IPS DF 19.7 (cell line): ENCODE measurements at places on chromosomes 16 and 17.

- no peak for DNase-seq
Measured at GRCh38 chr16:80819988-80820387, 15.6 kb upstream of the CDYL2 start.

DNA sequence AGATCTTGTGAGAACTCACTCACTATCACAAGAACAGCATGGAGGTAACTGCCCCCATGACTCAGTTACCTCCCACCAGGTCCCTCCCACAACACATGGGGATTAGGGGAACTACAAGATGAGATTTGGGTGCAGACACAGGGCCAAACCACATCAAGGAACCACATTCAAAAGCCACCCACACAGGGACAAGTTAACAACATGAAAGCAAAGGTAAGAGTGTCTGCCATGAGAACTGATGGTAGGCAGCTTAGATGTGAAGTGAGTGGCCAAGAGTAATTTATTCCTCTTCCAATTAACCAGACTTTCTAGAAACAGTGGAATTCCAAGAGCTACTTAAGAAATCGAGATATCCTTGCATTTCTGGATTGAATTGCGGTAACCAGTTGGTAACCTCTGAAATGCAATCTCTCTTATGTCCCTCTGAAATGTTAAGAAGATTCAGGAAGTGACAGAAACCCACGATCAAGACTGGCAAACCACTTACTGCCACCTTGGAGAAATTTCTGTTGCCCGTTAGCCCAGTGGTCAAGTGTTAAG, 167.4 kb upstream of the CACNG5 start:
- no peak for DNase-seq

DNA sequence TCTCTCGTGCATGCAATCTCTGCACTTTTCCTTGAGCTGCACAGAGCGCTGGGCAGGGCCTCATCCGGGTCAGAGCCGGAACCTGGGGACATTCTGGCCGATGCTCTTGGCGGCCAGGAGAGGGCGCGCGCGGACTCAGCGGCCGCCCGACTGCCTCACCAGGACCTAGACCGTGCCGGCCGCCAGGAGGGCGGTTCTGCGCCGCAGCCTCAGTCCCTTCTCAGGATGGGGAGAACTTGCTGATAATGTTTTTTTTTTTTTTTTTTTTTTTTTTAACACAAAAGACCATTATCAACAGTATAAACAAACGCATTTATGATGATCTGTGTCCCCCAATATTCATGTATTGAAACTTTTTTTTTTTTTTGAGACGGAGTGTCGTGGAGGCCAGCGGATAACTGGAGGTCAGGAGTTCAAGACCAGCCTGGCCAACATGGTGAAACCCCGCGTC, 8.1 kb upstream of the FLYWCH2 start:
- no peak for DNase-seq

- DNase-seq, result no peak
Measured at GRCh38 chr16:79264237-79265109, 336.1 kb downstream of the MAF start.

- DNase-seq, result no peak
Measured at GRCh38 chr17:44587339-44587738, 30.1 kb downstream of the FZD2 start.

DNA sequence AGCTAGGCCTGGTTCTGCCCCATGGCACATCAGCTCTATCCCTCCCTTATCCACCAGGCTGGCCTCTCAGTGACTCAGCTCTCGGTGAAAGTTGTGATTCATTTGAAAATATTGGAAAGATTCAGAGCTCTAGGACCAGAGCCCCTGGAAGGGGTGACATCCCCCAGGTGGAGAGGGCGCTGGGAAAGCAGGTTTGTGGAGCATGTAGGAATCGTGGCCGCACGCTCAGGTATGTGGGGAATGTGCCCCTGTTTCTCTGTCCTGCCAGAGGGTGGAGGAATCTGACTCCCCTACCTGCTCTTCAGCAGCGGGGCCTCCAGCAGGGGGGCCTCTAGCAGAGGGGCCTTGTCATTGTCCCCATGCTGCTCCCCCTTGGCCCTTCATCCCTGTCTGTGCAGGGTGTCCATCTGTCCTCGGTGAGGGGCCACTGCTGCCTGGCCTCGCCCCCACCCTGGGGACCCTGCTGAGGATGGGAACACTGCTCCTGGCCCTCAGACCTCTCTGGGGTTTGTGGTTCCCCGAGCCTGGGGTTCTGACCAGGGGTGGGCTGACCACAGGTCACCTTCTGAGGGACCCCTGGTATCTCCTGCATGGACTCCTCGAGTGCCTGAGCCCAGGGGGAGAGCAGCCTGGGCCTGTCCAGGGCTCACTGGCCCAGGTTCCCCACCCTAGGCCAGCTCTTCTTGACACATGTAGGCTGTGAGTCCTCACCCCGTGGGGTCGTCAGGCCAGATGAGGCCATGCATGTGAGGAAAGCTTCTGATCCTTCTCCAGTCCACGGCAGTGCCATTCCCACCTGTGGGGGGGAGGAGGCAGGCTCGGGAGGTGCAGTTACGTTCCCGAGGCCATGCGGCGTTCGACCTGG, 47.5 kb downstream of the NT5M start:
- peak; percentile 15 for DNase-seq

DNA sequence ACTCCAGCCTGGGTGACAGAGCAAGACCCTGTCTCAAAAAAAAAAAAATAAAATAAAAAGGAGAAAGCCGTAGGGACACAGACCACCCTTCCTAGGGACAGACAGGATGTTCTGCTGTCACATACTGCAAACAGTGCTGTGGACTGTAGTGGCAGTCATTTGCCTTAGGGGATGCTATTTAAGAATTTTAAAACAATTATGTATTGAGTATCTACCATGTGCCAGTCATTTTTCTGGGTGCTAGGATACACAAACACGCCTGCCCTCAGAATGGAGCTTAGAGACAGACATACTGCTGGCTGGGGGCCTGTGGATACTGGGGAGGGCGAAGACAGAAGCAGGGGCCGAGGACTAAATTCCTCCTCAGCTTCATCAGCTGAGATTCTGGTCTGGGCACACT, 45.5 kb downstream of the MRC2 start:
- DNase-seq, result no peak

- DNase-seq, result no peak
Measured at GRCh38 chr17:82502207-82502606, 17.3 kb upstream of the FOXK2 start.

DNA sequence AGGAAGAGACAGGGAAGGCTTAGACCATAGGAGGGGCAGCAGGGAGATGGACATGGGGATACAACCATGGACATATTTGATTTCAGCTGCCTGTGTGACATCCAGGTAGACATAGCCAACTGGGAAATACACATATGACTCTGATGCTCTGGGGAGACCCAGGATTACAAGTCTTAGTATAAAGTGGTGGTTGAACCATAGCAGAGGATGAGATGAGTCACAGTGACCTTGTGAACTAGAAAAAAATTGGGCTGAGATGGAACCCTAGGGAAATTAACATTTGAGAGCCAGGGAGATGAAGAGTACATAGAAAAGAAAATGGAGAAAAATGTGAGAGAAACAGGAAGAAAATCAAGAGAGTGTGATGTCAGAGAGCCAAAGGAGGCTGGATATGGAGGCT, 10.2 kb downstream of the MARCHF10 start:
- no peak for DNase-seq

DNA sequence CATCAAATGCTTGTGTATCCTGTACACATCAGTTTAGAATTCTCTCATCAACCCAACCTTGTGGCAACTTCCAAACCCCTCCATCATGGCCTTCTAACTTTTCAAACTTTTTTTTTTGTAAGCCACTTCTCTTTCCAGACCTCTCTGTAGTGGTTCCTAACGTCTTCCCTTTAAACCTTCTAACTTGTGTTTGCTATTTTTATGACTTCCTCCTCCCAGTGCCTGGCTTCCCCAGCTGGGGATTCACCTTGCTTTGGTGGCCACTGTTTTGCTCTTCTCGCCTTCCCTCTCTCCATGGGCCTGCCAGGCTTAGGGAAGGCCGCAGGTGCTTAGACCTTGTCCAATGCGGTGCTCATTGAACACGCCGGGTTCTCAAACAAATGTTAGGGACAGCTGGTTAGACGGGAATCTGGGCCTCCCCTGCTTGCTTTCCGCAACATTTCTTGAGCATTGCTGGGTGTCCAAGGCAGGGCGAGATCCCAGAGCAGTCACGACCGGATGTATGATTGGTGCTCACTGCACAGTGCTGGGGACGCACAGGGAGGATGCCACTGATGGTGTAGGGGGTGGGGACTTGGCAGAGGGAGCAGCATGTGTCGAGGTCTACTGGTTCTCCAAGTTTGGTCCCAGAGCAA, 1.1 kb upstream of the XYLT2 start:
- no peak for DNase-seq
